ENCODE measurements at places on chromosomes 5 and 9.
A peak's percentile ranks its signal among the peaks of the same experiment; 100 is the strongest.

DNA sequence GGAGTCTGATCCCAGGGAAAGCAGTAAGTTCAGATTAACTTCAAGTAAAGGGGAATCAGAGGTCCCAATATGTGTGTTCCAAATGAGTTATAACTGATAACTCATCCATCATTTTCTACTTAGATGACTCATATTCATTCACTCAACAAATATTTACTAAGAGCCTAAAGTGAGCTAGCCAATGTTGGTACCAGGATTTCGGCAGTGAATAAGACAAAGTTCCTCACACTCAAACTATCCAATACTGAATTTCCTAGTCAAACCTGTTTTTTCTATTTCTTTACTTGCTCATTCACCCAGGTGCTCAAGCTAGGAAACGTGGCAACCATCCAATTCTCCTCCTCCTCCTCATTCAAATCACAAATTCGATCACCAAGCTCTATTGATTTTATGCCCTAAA lies 25.8 kb downstream of the FBXW2 start:
- no peak for DNase-seq

DNA sequence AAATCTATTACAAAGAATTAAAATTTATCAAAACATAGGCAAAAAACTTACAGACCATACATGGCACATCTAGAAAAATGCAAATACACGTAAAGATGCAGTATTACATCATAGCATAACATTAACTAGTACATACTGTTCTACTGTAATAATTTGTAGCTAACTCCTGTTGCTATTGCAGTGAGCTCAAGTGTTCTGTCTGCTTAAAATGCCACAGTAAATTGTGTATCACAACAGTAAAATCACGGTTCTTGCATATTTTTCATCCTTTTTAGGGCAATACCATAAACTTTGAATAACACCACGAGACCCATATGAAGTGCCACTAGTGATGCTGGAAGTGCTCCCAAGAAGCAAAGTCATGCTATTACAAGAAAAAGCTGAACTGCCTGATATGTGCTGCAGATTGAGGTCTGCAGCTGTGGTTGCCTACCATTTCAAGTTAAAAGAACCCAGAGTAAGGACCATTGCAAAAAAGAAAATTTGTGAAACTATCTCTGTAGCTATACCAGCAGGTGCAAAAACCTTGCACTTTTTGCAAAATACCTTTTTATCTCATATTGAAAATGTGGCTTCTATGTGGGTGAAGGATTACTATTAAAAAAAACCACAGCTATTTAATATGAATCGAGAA lies 14.2 kb downstream of the HOMER1 start:
- no peak for DNase-seq

DNA sequence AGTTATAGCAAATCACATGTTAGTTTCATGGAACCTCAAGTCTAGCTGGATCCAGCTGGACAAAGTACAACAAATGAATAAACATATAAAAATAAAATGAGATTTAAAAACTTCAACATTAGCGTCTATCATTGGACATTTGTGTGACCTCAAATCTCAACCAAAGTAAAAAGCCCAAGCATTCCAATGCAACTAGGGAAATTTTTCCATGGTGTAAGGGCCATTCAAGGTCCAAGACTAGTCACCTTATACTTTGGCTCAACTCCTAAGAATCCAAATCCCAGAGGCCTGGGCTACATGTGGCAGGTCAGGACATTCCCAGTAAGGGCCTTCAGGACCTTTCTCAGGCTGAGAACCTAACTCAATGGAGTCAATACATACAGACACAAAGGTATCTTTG lies 137.4 kb upstream of the DMAC1 start:
- DNase-seq = no peak

DNA sequence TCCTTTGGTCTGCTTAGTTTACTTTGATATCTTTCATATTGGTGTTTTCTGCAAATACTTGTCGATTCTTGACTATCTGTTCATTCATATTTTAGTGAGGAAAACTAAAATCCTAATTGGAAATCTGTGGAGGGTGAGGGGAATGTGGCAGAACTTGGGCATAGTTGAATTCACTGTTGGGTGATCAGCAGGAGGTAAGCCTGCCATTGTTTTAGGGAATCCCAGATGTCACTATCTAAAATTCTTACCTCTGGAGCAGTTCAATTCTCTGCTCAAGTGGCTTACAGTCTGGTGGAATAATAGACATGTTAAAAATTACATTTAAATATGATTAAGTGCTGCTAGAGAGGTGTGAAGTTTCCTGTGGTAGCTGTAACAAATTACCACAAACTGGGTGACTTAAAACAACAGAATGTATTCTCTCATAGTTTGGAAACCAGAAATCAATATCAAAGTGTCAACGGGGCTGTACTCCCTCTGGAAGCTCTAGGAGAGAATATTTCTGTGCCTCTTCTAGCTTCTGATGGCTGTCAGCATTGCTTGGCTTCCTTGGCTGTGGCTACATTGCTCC lies 90.3 kb upstream of the GCNT4 start:
- DNase-seq = no peak

- DNase-seq = no peak
These were observed 29.2 kb downstream of the KLF4 start for GRCh38 chr9:107460153-107461023.

GRCh38 chr5:83973925-83974815 lies 253.5 kb upstream of the HAPLN1 start:
- no peak for DNase-seq

GRCh38 chr9:129868872-129869486 lies 33.7 kb downstream of the USP20 start:
- no peak for DNase-seq

- no peak for DNase-seq
These were observed 43.2 kb upstream of the FOXE1 start for GRCh38 chr9:97809666-97810344.

GRCh38 chr9:110192531-110193261 lies 15.3 kb downstream of the C9orf152 start:
- peak; percentile 27 for DNase-seq

Measured in HTR-8/SVneo (cell line).